ENCODE measurements at places on chromosomes 5 and 9. TPM values are rescaled to one million over a fixed set of nuclear protein-coding genes. Genes with fewer than 3 reads are reported as not detected.

ARID3C gene
- 0.15 TPM for total RNA-seq

ANXA2R gene
- 0.46 TPM for total RNA-seq

PARP8 gene
- 22.7 TPM for total RNA-seq

TEK gene
- not detected for total RNA-seq

CAMK2A gene
- 0.33 TPM for total RNA-seq

ORM2 gene
- not detected for total RNA-seq

CAMK4 gene
- total RNA-seq, result under 0.01 TPM

BTNL8 gene
- not detected for total RNA-seq

TPPP gene
- total RNA-seq, result 3.4 TPM

FOXD1 gene
- not detected for total RNA-seq

GPR21 gene
- 1.1 TPM for total RNA-seq

GRXCR2 gene
- not detected for total RNA-seq

SREK1 gene
- total RNA-seq, result 48.0 TPM

COL5A1 gene
- 0.69 TPM for total RNA-seq

THG1L gene
- 30.5 TPM for total RNA-seq

SOX30 gene
- not detected for total RNA-seq

All from melanocyte of skin (primary cell).